ENCODE measurements at places on chromosomes 1 and 21.

DNA sequence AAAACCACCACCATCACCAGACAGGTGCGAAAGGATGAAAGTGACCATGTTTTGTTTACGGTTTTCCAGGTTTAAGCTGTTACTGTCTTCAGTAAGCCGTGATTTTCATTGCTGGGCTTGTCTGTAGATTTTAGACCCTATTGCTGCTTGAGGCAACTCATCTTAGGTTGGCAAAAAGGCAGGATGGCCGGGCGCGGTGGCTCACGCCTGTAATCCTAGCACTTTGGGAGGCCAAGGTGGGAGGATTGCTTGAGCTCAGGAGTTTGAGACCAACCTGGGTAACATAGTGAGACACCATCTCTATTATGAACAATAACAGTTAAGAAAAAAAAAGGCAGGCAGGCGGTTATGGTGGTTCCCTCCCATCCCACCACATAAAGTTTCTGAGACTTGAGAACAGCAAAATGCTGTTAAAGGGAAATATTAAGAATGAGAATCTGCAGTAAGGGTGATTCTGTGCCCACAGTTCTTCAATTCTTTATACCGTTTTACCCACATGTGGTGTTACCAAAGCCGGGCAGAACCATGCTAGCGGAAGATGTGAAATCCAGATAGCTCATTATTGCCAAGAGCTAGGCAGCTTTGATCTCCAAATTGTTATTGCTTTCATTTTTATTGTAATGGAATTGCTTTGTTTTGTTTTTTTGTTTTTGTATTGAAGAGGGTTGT lies 34.5 kb upstream of the TDRD10 start:
- DNase-seq = no peak

GRCh38 chr21:27779606-27780005 lies 812.7 kb upstream of the ADAMTS5 start:
- no peak for DNase-seq

- peak; percentile 31 for DNase-seq
Measured at GRCh38 chr1:197619008-197619640, 156.2 kb downstream of the DENND1B start.

DNA sequence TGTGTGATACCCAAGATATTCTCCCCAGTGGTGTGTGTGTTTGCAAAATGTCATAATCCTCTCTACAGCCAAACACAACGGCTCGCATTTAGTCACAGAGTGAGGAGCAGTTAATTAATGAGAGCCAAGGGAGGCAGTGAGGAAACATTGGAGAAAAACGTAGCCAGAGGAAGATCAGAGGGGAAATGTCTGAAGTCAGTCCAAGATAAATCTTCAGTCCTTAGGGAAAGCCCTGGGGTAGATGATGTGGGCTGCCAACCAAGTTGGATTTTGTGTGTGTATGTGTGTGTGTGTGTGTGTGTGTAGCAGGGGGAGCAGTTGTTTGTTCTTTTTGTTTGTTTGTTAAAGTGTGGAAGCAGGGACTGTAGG lies 201.0 kb upstream of the PTBP2 start:
- no peak for DNase-seq

GRCh38 chr21:16571594-16571993 lies 841.8 kb downstream of the USP25 start:
- no peak for DNase-seq

GRCh38 chr1:60223158-60223557 lies 149.6 kb upstream of the C1orf87 start:
- DNase-seq = no peak

- DNase-seq = no peak
Measured at GRCh38 chr1:82466891-82467290, 666.2 kb downstream of the ADGRL2 start.

- DNase-seq = peak; percentile 56
Measured at GRCh38 chr1:33257207-33257771, 997 bp downstream of the ZNF362 start.

- no peak for DNase-seq
Measured at GRCh38 chr1:13499422-13499821, 14.4 kb downstream of the LRRC38 start.

GRCh38 chr1:111515291-111516004 lies 12.0 kb upstream of the ADORA3 start:
- peak; percentile 67 for DNase-seq

- DNase-seq = no peak
Measured at GRCh38 chr1:151831605-151832004, at the start of gene RORC. Gene RORC, minus strand, starts transcription at chr1:151831802. Its CDS starts 38 bp downstream, at chr1:151831764.

GRCh38 chr1:205794011-205794730 lies 18.8 kb downstream of the SLC41A1 start:
- no peak for DNase-seq

DNA sequence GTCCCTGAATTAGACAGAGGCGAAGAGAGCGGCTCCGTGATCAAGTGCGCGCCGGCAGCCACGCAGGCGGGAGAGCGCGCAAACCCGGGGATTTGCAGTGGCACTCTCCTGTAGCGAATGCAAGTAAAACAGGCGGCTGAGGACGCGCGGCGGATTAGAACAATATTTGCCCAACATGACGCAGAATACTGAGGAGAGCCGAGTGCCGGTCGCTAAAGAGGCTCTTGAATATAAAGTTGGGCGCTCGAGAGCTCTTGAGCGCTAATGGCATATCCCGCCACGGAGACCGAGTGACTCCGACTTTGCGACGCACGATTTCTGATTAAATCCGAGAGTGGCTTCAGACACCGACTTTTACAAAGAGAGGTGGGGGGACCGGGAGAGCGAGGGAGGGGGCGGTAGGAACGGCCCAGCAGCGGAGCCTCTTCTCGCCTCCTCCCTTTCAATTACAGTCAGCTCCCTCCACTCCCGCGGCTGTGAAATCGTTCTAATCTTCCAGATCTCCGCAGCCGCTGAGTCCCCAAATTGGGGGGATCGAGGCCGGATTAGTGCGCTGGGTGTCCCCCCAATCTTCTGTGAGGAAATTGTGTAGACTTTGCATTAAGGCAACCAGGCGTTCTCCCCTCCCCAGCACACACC lies 2.3 kb downstream of the PAX7 start:
- DNase-seq = no peak
